Hypothalamus (tissue), 51 donors: ENCODE measurements at places on chromosomes 1 and 21.

- DNase-seq = no peak
These were observed 13.7 kb downstream of the PIK3CD start for GRCh38 chr1:9665193-9665592.

GRCh38 chr1:145999321-146000024, 3.1 kb upstream of the TXNIP start:
- no peak for DNase-seq

DNA sequence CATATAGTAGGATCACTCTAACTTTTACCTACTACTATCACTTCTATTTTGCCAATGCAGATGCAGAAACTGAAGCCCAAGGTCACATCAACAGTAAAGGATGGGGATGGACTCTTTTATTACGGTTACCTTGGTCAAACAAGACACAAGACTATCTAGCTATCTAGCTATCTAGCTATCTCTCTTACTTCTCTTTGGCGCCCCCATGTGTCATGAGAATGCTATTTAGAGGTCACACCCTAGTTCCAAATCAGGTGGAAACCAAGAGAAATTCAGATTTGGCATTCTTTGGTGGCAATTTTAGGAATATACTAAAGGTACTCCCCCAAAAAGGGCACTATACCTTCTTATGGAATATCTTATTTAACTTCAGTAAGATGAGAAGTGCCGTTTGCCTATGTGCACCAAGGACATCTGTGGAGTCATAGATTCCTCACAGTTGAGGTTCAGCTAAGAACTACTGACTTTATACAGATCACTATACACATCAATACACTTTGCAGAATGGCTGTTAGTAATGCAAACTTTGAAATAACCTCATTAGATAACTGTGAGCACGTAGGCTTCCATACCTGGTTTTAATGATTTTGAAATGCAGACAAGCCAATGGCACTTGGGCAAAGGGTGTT, 6.7 kb downstream of the ZNF648 start:
- DNase-seq = no peak

DNA sequence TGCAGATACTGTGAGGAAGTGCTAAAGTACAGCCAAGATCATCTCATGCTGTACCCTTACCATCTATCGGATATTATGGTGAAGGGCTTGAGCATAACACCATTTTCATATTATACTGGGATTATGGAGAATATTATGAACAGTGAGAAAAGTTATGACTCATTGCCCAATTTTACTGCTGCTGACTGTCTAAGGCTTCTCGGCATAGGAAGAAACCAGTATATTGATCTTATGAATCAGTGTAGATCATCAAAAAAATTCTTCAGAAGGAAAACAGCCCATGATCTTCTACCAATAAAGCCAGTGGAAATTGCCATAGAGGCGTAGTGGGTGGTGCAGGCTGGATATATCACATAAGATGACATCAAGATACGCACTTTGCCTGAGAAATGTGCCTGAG, 47.7 kb downstream of the PPIAL4G start:
- no peak for DNase-seq

DNA sequence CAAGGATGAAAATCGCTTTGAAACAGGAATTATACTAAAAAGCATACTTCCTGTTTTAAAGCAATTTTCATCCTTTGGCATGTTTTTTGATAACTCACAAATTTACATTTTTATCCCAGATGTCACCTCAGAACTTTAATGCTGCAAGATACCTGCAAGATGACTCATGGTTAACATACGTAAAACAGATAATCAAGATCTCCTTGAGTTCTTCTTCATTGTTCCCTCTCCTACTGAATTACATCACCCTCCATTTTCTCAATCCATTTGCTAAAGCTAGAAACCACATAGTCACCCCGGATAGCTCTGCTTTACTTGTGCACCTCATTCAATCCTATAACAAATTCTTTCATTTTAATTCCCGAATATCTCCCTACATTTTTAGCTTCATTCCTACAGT, 1114.2 kb downstream of the PLA2G4A start:
- no peak for DNase-seq

DNA sequence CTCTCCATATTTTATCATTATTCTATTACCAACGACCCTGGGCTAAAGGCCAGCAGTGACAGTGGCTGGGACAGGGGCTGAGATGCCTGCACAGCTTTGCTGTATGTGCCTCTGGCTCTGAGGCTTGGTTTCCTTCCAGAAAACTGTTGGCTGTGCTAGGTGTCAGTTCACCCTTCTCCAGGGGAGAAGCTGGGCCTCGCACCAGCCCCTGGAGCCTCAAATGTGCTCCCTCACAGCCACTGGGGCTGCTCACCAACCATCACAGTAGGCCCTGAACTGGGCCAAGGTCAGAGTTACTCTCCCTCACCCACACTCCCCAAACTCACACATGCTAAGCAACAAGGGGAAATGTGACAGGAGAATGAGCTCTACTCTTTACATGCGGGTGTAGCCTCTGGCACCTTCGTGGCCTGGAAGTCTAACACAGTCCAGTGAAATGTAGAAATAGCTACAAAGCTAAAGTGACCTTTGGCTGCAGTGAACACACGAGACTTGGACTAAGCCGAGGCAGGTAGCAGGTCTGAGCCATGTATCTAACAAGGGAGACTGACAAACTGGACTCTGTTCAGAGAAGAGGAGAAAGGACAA, 4.7 kb upstream of the CD160 start:
- DNase-seq = no peak

- no peak for DNase-seq
These were observed 178.8 kb upstream of the NFIA start for GRCh38 chr1:60903591-60903990.

DNA sequence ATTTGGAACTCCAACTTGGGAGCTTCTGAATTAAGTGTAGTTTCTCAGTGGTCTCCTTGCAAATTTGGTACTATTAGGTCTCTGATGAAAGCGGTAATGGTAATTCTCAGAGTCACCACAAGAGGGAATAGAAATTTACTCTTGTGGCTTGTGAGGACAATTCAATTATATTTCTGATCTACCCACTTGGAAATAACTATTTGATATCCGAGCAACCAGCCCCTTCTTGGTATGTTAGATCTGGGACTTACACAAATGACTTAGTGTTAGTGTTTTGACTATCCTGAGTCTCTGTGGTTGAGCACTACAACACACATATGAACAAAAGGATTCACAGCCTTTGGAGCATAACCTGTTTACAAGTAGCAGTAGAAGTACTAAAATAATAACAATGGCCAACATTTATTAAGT, 68.1 kb downstream of the RPS6KA1 start:
- DNase-seq = no peak

- no peak for DNase-seq
These were observed 179.5 kb upstream of the VAMP3 start for GRCh38 chr1:7591565-7591964.

DNA sequence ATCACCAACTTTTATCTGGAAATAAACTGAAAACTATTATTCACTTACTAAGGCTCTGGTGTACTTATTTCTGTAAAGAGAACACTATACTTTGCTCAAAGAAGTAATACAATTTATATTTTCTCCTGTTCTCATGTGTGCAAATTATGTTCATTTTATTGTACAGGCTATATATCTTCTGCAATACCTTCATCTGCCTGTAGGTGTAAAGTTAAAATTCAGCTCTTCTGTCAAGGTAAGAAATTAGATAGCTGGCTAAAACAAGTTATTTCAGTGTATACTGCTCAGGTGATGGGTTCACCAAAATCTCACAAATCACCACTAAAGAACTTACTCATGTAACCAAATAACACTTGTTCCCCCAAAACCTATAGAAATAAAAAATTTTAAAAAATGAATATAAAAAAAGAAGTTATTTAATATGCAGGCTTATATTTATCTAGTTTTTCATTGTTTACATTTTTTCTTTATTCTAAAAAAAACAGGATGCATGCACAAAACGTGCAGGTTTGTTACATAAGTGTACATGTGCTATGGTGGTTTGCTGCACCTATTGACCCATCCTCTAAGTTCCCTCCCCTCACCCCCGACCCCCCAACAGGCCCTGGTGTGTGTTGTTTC, 81.5 kb downstream of the PTGER3 start:
- DNase-seq = no peak

GRCh38 chr1:189185097-189185496, 1292.6 kb downstream of the BRINP3 start:
- no peak for DNase-seq

DNA sequence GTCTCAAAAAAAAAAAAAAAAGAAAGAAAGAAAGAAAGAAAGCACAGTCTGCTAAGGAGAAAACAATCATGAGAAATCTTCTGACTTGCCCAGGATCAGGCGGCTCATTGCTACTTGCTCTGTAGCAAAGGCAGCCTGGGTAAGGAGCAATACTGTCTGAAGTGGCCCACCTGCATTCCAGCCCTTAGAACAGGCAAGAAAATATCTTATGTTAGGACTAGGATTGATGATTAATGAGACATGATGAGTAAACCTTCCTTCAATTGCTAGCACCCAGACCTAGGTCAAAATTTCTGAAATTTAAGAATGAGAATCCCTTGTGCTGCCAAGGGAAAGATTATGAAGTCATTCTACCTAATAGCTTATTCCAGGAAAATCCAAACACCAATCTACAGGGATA, 140.8 kb downstream of the DSCAM start:
- DNase-seq = no peak

GRCh38 chr1:89085781-89086180, 20.8 kb upstream of the GBP1 start:
- no peak for DNase-seq

GRCh38 chr1:13544221-13544556, 30.4 kb upstream of the LRRC38 start:
- no peak for DNase-seq

DNA sequence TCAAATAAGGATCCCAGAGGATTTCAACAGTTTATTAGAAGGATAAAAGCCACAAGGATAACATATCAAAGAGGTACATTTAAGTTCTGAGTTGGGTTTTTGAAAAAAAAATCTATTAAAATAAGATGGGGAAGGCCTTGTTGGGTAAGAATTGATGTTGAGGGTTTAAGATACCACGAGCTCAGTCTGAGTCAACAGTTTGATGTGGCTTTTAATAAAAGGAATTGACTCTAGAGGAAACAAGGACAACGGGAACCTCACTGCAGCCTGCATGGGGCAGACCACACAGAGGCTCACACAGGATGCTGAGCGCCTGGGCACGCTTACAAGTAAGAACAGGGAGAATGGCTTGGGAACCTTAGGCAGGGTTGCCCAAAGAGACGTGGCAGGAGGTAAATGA, 107.5 kb downstream of the TIAM1 start:
- DNase-seq = no peak

DNA sequence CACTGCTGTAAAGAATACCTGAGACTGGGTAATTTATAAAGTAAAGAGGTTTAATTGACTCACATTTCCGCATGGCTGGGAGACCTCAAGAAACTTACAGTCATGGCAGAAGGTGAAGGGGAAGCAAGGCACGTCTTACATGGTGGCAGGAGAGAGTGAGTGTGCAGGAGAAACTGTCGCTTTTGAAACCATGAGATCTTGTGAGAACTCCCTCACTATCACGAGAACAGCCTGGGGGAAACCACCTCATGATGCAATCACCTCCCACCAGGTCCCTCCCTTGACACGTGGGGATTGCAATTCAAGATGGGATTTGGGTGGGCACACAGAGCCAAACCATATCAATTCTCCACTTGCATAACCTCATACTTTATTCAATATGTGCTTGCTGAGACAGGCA, 76.6 kb downstream of the GIPC2 start:
- no peak for DNase-seq

DNA sequence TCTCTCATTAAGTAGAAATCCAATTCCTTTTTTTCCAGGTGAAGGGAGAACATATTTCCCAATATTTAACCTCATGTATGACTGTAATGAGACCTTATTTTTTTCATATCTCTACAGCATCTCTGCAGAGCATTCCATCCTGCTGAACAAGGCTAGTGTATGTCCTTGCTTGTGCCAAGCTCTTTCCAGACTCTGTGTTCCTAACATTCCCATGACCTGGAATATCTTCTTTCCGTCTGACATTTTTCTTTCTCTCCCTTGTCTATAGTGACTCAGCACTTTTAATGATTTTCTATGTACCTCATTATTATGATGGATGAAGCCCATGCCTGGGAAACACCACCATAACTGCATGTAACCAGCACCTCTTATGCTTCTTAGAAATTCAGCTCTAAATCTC, 278.3 kb upstream of the NRIP1 start:
- no peak for DNase-seq

GRCh38 chr1:21020151-21020550, 156.5 kb downstream of the EIF4G3 start:
- no peak for DNase-seq

DNA sequence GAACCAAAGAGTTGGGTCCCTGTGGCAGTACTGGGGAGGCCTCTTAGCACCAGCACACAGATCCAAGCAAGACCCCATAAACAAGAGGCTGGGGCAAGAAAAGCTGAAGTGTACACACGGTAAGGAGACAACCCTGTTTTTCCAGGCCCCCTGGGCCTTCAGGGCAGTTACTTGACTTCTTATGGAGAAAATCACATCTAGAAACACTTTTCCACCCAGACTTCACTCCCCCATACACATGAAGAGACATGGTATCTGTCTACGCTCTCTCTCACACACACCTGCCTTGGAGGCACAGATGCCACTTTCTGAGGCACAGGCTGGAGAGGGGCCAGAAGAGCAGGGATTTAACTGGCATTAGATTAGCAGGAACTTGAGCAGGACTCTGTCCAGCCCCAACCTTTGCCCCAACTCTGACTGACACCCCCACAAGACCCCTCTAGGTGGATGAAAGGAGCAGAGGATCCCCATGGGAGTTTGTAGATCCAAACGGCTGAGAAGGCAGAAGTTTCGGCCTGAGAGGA, 2.2 kb downstream of the CERS2 start:
- no peak for DNase-seq

DNA sequence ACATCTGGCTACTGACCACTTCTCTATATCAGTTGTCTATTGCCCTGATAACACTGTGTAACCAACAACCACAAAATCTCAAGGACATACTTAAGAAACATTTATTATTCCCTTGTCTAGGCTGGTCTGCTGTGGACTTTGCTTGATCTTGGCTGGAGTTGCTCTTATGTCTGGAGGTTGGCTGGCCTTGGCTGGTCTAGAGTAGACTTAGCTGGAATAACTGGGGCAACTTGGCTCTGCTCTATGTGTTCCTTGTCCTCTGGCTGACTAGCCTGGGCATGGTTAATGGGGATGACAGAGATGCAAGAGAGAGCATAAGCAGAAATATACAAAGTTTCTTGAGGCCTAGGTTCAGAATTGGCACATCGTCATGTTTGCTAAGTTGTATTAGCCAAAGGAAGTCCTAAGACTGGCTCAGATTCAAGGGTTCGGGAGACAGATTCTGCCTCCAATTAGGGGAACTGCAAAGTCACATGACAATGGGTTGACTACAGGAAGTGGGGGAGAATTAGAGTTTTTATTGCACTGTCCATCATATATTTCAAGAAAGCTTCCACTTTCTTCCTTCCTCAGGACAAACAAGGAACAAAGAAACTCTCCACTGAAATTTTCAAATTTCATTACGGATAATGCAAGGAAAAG, 61.4 kb upstream of the HMCN1 start:
- DNase-seq = no peak

DNA sequence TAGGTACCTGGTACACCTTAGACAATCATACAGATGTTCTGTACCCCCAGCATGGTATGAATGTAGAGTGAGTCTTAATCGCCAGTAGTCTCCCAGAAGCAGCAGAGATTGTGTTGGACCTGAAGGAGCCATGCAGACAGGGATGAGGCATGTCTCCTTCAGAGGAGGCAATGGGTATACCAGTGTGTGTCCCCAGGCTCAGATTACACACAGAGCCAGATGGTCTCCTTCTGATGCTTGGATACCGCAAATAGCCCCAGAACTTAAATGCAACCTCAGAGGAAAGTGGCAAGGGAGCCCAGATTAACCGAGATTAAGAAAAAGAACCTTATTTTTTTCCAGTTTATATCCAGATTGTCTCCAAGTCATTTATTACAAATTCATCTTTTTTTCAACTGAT, 96.8 kb upstream of the C21orf91 start:
- DNase-seq = no peak

GRCh38 chr1:185670187-185670627, 64.0 kb upstream of the HMCN1 start:
- DNase-seq = peak; percentile 4
